ENCODE measurements at places on chromosomes 4 and X.

DNA sequence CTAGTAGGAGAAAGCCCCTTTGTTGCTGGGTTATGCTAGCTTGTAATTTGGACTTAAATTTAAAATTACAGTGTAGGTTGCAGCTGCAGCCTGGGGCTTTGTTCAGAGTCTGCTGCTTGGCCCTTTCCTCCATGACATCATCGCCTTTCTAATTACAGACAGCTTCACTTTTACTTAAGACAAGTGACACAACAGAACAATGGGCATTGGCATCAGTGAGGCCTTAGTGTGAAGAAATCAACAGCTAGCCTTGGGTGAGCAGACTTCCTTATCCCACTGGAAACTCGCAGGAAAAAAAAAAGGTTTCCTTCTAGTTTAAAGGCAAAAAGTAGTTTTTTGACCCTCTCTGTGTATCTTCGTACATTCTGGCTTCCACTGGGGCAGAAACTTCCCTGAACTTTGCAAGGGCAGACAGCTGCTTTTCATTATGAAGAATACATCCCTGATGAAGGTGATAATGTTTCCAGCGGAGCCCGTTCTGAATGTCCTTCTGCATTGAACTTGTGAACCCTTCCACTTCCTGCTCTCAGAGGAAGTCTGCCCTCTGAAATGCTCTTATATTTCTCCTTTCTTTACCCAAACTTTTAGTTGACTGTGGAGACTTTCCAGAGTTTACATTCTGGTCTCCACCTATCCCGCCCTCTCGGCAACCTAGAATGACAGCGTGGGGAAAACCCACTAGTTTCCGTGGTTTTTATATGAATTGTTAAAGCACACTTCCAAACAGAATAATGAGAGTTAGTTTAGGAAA, 123.2 kb upstream of the FAM9C start:
- no peak for DNase-seq

DNA sequence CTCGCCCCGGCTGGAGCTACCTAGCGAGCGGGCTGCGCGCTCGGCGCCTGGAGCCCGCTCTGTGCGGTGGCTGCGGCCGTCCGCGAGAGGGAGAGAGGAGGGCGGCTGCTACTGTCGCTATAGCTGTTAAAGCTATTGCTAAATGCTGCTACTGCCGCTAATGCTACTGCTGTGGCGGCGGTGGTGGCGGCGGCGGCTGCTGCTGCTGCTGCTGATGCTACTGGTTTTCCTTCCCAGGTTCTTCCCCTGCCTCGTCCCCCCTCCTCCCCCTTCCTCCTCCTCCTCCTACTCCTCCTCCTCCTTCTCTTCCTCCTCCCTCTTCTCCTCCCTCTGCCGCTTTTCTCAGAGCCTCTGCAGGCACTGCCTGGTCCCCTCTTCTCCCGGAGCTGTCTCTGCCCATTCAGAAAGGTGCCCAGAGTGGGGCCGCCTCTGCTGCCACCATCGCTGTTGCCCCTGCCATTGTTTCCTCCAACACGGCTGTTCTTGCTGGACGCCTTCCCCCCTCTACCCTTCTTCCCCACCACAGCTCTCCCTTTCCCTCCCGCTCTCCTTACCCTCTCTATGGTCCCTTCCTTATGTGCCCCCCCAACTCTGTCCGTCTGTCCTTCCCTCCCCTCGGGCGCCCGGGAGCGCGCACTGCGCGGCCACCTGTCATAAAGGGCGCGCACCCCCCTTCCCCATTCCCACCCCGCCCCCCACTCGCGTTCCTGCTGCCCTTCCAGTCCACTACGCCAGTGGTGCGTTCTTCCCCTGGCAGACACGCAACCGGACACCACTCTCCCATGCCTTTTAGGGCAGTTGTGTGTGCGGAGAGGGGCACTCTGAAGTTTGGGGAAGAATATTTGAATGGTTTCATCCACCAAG, at the start of gene NEXMIF:
Gene NEXMIF (minus strand): TSS at position 228 of the 864 bp plus-strand sequence.
- no peak for DNase-seq

- no peak for DNase-seq
These were observed 116.4 kb downstream of the AFF1 start for GRCh38 chr4:87051121-87051713.

DNA sequence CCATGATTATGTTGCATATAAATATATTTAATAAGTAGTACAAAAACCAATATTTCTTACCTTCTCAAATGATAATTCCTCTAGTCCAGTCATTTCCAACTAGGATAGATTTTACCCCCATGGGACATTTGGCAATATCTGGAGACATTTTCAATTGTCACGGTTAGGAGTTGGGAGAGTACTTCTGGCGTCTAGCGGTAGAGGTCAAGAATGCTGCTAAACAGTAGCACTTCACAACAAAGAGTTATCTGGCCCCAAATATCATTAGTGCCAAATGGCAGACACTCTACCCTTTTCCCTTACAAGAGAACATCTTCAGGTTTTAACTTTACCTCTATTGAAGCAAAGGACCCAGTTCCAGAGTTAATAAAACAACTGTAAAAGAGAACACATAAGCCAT, 168.1 kb downstream of the FAT4 start:
- DNase-seq, result no peak

DNA sequence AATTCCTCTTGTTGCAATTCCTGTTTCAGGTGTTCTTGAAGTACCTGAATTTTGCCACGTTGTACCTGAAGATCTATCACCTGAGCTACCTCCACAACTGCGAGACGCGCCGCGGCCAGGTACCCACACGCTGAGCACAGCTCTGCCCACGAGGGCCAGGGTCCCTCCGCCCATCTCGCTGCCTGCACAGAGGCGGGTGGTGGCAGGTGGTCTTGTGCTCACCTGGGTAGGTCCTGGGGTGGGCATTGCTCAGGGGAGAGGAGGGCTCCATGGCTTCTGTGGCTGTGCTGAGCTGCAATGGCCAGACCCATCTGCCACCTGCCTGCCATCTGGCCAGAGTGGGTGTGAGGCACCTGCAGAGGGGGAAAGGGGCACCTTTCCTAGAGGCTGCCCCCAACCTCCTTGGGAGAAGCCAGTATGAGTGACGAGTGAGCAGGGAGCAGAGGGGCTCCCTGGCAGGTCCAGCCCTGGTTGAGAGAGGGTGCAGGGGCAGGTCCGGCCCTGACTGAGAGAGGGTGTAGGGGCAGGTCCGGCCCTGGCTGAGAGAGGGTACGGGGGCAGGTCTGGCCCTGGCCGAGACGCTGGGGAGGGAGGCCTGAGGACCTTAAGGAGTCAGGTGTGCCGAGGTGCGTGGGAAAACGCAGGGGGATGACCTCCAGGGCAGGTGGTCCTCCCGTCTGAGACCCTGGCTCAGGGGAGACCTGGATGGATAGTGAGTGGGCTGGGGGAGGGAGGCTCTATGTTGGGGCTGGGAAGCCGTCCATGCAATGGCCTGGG, 10.7 kb downstream of the PDE6B start:
- DNase-seq, result no peak

DNA sequence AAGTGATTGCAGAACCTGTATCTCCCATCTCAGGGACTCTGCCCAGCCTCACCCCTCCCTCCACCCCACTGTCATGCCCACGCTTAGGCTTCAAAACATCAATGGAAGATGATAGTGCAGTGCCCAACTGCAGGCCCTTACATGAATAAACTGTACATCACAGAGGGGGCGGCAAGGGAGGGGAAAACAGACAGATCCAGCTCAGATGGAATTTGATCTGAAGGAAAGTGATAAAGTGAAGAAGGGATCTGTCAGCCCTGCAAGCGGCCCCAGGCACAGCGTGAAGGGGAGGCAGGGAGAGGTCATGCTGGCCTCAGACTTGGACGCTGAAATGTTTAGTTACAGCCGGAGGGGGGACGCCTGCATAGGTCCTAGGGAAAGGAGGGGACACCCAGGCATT, 38.5 kb downstream of the GYG2 start:
- DNase-seq, result no peak

GRCh38 chrX:9231491-9231890, 197.6 kb upstream of the FAM9B start:
- no peak for DNase-seq

DNA sequence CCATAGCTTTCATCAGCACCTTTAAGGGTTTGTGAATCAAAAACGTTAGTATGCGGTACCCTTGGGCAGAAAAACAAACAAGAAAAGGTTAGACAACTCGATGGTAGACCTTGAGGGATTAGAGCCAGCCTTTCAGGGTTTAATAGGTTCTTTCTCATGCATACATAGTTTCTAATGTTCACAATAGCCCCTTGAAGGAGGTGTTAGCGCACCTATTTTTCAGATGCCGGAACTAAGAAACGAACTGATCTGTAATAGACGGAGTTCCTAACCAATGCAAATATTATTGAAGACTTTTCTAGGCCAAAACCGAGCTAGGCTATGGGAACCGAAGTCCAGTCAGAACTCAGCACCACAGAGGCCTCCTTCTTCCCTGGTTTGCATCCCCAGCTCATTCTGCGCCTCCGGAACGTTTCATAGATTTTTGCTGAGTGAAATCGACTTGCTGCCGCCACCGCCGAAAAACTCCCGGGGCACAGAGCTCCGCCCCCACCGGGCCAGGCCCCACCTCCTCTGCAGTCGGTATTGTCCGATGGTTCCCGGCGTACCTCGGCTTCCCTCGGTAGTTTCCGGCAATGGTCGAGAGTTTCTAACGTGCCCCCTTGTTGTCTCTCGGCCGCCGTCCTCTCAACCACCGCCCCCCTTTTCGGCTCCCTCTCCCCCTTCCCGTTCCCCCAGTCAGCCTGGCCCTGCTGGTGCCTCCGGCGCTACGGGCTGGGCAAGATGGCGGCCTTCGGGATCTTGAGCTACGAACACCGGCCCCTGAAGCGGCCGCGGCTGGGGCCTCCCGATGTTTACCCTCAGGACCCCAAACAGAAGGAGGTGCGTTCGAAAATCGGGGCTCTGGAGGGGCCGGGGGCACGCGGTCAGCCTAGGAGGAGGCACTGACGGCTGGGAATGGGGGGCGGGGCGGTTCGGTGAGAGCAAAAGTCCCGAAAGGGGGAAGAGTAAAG, at the start of gene MED12:
Gene MED12 (plus strand): TSS at position 565 of the 953 bp plus-strand sequence. CDS start 159 bp downstream, at position 724.
- DNase-seq, result peak; percentile 35

- no peak for DNase-seq
These were observed 52.6 kb upstream of the STX18 start for GRCh38 chr4:4594285-4594920.

DNA sequence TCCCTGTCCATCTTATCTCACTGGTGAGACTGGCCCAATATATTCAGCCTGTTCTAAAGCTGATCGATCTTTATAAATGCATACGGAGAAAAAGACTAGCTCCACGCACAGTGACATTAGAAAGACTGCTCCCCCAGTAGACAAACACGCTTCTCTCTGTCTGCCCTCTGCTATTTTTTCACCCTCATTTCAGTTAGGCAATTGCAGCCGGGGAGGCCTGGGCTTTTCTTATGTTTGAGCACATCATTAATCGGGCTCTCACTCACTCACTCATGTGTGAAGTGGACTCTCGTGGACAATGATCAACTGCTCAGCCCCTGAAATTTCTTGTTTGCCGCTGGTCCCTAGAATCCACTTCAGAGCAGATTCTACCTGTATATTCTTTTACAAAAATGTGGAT, 824.7 kb upstream of the TENM3 start:
- DNase-seq, result no peak

DNA sequence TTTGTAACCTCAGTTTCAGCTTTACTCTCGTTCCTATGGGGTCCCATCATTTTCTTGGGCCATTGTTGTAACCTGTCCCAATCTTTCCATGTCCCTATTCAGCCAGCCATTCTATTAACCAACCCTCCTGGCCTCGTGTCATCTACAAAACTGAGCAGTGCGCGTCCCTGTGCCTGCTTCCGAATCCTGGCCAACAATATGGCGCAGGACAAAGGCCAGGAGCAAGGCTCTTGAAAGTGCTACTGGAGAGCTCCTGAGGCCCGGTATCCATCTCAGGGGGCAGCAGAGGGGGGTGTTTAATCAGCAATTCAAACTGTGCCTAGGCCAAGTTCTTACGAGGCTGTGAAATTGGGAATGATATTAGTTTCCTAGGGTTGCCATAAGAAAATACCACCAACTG, 41.2 kb upstream of the APLN start:
- no peak for DNase-seq

DNA sequence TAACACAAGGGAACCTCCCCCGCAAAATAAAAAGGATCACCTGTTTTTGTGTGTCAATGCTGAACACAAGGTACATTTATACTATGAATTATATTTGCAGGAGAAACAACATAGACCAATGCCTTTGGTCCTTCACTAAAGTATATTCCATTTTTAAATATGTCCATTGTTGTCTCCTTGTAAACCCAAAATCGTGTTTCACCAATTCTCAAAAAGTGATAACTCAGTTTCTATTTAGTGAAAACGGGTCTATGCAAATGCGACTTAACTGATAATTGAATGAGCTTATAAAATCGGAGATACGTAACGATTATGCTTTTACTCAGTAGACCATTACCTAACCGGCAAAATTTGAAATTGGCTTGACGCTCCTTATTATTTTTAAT, 2.1 kb downstream of the BRWD3 start:
- DNase-seq, result no peak

DNA sequence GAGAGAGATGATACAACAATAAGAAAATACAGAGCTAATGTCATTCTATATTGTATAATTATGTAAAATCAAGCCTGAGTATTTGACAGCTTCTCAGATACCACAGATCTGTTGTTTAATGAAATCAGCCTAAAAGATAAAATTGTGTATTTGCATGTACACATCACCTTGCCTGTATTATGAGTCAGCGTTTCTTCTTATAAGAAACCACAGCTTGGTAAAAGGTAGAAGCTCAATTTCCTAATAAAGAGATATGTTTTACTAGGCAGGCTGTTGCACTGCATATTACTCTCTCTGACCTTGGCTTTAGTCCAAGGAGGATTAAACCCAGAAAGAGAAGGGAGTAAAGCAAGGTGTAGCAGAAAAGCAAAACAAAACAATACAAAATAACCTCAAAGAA, 121.3 kb downstream of the PPARGC1A start:
- no peak for DNase-seq

DNA sequence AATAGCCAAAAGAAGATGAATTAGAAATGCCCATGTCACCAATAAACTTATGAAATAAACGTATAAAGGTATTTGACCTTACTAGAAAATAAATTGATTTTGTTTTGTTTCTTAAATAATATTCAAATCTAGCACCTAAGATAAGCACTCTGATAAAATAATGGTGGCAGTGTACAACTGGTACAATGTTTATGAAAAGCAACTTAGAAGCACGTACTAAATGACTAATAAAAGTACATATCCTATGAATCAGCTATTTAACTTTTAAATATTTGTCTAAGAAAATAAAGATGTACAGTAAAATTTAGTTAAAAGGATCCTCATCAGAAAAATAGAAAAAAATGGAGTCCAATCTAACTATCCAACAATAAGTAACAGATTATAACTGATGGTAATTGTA, 6.7 kb downstream of the MANBA start:
- no peak for DNase-seq

DNA sequence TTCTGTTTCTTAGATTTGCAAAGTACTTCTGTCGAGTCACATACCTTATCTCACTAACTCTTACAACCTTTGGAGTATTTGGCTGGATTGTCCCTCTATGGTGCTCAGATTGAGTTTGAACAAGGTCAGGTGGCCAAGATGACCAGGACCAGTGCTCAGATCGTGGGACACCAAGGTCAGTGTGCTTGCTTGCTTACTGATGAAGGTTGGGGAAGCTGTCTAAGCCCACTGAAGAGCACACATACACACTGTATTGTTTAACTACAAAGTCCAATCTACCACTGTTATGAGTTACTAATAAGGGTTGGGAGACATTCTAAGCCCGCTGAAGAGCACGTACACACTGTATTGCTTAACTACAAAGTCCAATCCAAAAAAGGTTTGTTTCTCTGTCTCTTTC, 53.7 kb downstream of the TAB3 start:
- no peak for DNase-seq

Measured in BJ (cell line).